Activated T-cell treated with anti-CD3 and anti-CD28 coated beads, Interleukin-2, amount 50 U/mL, for 72 hours (primary cell): ENCODE measurements at places on chromosomes 7 and 10. TPM values are rescaled to one million over a fixed set of nuclear protein-coding genes. Genes with fewer than 3 reads are reported as not detected.

HMX2 gene
- 1.1 TPM for total RNA-seq

OR6V1 gene
- total RNA-seq: not detected

ZNF273 gene
- 15.0 TPM for total RNA-seq

HOXA7 gene
- not detected for total RNA-seq

RARRES2 gene
- total RNA-seq: not detected

CALHM1 gene
- not detected for total RNA-seq

WNT2 gene
- total RNA-seq: not detected

ADAM12 gene
- 1.0 TPM for total RNA-seq

GPR22 gene
- not detected for total RNA-seq

MRPS33 gene
- total RNA-seq: 87.6 TPM

TSPAN33 gene
- 31.5 TPM for total RNA-seq

SPDYE6 gene
- total RNA-seq: not detected

GNGT1 gene
- not detected for total RNA-seq

OR6B1 gene
- total RNA-seq: not detected

WASHC2C gene
- 34.2 TPM for total RNA-seq

SPDYE2 gene
- not detected for total RNA-seq

AKR1E2 gene
- total RNA-seq: 1.7 TPM

GRID2IP gene
- total RNA-seq: 0.28 TPM

PSPH gene
- total RNA-seq: 27.7 TPM

MRLN gene
- total RNA-seq: not detected

HTR7 gene
- 0.10 TPM for total RNA-seq

NUTM2E gene
- total RNA-seq: not detected

UNCX gene
- total RNA-seq: not detected

FKBP6 gene
- not detected for total RNA-seq

GLI3 gene
- 0.51 TPM for total RNA-seq

LRRC4 gene
- not detected for total RNA-seq

MXI1 gene
- total RNA-seq: 19.4 TPM
